ENCODE measurements at places on chromosomes 5 and 9.

GRCh38 chr9:109908459-109909390 lies 128.7 kb downstream of the PALM2AKAP2 start:
- DNase-seq, result no peak

DNA sequence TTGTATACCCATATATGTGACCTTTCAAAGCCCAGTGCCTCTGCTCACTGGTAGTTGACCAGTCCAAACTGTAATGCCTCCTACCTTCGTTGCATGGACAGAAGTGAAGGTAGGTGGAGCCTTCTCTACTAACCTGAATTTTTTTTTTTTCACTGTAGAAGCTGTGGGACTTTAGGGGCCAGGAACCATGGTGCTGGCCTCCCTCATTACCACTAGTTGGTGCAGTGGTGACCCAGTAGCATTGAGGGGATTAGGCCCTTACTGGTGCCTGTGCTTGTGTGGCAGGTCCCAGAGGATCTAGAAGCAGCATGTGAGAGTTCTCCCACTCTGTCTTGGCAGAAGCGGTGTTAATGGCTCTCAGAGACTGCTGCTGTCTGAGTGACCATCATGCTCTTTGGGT lies 2.3 kb downstream of the RALGPS1 start:
- no peak for DNase-seq

- DNase-seq, result no peak
Measured at GRCh38 chr9:128845186-128845931, 15.8 kb upstream of the SPOUT1 start.

DNA sequence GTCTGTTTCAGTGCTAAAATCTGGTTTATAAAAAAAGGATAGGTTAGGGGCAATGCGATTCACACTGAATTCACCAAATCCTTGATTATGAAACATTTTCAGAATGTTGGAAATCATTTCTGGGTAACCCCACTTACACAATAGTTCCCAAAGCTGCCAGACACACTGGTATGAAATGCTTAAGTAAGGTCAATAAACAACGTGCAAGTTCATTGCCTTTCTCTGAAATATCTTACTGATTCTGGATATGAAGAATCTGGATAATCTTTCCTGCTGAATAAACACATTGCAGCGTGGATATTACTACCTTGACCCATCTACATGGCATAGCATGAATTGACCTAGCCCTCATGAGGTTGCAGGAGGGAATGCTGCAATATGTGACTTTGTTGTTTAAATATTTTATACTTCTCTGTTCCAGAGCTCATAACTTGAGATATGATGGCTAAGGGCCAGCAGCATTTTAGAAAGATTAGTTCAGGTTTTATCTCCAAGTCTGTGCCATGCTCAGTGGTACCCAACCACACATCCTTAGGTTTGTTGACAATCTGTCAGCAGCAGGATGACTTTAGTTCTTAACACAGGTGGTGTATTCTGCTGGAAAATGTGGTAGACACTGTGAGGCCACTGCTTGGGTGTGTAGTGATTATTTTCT lies 121.0 kb downstream of the NREP start:
- no peak for DNase-seq

DNA sequence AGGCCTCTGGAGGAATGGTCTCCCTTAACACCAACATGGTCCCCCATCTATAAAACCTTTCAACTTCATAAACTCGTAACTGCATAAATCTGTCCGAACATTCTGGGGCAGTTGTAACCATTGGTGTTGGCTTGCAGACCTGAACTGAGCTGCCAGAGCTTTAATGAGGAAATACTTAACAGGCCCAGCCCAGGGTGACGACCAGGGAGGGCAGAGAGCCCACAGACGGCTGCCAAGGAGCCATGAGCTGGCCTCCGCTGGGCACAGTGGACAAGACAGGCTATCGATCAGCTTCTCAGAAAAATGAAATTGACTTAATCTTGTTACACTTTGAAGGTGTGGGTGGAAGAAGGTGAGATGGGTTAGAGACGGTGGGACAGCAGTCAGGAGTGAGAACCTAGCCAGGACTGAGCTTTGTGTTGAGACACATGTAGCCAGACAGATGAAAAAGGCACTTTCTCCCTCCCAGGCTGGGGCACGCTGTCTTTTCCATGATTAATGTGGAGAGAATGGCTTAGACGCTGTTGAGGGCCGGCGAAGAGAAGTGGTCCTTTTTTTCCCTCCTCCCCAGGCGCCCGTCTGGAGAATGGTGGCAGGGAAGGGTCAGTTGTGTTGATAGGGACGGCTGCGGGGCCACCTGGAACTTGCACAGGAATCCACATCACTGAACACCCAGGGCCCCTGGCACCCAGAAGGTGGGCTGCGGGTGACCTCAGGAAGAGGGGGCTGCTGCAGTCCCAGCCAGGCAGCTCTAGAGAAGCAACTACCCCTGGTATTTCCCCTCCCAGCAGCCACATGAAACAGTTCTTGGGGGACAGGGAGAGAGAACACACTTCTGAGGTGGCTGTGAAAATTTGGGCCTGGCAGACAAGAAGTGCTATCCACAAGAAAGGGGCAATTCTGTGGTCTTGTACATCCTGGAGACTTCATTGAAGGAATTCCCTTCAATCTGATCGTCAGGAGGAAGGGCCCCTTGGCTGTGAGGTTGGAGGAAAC lies 27.3 kb upstream of the TCOF1 start:
- DNase-seq, result no peak

DNA sequence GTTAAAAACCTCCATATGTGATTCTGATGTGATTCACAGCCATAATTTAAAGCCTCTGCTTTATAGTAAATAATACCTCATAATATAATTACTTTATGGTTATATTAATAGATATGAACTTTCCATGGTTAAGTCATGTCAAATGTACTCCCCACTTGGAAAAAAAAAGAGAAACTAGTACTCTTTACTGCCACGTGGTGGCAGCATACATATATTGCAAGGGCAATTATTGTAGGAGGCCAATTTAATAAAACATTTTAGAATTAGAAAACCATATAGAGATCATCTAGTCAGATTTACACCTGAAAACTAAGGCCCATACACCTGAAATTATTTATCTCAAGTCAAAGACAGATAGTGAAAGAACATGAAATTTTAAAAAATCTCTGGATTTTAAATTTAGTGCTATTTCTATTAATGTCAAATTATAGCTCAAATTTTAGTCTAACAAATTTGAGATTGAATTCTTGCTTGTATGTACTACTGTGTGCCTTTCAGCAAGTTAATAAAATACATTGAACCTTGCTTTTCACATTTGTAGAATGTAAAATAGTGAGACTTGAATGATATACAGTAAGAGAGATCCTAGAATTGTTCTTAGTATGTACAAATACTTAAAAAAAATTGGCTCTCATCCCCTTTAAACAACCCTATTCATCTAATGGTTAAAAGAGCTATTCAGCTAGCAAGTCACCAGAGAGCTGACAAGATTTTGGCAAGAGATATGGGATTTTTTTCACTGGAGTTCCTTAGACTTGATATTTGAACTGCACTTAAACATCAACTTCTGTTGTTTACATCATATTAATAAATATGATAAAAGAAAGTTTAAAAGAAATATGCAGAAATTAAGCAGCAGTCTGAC lies 603.8 kb downstream of the TLE4 start:
- DNase-seq, result no peak

DNA sequence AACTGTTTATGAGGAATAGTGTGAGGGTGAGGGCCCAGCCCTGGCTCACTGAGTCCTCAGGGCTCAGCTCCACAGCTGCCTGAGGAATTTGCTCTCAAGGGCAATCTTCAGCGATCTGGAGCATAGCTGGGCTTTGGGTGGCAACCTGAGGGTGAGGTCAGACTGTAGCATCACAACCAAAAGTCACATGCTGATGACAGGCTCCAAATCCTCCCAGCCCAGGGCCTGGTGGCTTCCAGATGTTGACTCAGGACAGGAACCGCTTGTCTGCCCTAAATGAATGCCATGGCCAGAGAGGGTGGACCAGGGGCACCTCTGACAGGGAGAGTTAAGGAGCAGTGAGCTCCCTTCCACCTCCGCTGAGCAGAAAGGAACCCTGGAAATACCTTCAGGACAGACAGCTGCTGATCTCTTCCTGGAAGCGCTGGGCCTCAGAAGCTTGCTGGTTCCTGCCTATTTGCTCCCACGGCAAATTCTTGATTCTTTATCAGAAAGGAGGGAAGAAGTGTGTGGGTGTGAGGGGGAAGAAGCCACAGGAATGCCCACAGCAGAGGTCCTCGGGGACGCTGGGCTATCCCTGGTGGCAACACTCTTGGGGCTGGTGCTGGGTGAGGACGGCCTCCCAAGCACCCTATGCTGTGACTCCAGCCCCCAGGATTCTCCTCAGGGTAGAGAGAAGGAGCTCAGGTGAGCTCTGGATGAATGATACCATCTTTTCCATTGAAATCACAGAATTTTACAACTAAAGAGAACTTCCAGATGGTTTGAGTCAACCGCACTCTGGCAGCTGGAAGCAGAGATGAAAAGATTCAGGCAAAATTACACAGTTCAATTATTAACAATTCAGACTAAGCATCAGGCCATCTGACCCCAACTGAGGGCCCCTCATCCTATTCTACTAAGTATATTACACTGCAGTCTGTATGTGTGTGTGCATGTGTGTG lies 13.8 kb upstream of the CTSL start:
- no peak for DNase-seq

DNA sequence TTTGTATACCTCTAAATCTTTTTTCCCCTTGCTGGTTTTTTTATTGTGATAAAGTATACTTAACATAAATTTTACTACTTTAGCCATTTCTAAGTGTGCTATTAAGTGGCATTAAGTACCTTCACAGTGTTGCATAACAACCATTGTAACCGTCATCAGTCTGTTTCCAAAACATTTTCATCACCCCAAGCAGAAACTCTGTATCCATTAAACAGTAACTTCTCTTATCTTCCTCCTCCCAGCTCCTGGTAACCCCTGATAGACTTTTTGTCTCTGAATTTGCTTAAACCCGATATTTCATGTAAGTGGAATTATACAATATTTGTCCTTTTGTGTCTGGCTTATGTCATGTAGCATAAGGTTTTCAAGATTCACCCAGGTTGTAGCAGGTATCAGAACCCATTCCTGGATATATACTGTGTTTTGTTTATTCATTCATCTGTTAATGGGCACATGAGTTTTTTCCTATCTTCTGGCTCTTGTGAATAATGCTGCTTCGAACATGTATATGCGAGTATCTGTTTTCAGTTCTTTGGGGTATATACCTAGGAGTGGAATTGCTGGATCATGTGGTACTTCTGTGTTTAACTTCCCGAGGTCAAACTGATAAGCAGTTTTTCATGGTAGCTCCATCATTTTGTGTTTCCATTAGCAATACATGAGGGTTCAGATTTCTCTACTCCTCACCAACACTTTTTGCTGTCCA lies 66.4 kb downstream of the EHMT1 start:
- no peak for DNase-seq

- DNase-seq, result no peak
Measured at GRCh38 chr9:105700668-105701067, 6.3 kb downstream of the TMEM38B start.

DNA sequence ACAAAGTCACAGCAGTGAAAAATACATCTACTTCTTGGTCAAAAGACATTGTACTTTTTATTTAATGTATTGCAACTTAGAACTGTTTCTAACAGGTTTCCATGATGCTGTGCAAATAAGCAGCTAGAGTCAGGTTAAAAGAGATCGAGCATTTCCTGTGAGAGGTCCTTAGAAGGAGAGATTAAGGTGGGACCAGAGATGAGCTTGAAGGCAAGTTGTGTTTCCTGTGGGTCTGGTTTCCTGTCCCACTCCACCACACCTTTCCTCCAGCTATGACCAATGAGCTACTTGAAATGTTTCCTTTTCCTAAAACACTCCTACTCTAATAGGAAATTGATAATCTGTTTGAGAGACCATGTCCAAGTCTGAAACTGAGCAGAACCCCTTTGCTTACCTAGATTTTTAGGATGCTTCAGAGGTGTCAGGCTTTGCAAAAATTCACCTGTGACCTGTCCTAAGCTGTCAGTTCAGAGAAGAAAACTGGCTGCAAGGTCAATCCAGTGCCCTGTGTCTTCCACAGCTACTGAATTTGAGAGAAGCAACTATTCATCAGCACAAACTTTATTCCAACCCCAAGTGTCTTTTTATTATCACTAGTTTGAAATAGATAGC lies 13.1 kb upstream of the RLN1 start:
- DNase-seq, result no peak

DNA sequence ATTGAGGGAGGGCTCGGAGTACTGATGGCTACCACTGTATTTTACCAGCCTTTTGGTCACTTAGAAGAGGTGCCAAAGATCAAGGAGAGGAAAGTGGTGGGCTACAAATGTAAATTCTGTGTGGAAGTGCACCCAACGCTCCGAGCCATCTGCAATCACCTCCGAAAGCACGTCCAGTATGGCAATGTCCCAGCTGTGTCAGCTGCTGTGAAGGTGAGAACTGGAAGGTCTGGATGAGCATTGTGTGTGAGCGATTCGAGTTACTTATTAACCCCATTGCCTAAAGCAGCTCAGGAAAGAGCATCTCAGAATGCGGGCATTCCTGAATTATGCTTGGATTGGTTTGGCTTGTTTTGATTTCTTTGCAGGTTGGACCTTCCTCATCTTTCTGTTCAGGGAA lies 67.5 kb downstream of the ZNF462 start:
- DNase-seq, result no peak

GRCh38 chr5:159978358-159978757 lies 30.6 kb upstream of the TTC1 start:
- no peak for DNase-seq

- DNase-seq, result no peak
Measured at GRCh38 chr5:111422747-111423720, 89.3 kb downstream of the STARD4 start.

DNA sequence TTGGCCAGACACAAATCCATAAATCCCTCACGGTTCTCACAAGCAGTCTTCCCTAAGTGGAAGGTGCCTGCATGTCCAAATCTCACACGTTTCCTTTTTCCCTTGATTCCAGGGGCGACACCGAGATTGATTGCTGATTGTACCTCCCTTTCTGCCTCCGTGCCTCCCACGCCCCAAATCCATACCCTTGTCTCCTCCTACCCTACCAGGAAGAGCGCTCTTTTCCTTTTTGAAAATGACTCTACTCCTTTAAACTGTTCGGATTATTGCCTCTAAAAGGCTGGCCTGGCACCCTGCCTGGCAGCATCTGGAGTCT lies 4.5 kb downstream of the STC2 start:
- DNase-seq, result no peak

- no peak for DNase-seq
Measured at GRCh38 chr9:70130266-70130665, 86.6 kb downstream of the MAMDC2 start.
